Activated CD4-positive, alpha-beta T cell treated with anti-CD3 and anti-CD28 coated beads for 24 hours (primary cell): ENCODE measurements at places on chromosomes 1 and 21.

DNA sequence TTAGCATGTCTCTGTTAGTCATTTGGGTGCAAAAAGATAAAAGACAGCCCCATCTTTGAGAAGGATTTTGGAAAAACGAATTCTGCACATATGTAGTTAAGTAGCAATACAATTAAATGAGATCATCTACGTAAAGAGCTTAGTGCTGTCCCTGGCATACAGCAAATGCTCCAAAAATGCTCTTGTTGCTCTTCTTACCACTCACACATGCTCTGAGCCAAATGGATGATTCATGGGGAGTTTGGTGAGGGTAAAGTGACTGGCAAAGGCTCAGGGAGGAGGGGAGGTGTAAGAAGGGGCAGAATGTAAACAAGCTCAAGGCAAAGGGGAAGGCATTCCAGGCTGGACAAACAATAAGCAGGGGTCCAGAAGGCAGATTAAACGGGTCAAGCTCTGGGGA, 191.9 kb downstream of the AK5 start:
- no peak for DNase-seq

DNA sequence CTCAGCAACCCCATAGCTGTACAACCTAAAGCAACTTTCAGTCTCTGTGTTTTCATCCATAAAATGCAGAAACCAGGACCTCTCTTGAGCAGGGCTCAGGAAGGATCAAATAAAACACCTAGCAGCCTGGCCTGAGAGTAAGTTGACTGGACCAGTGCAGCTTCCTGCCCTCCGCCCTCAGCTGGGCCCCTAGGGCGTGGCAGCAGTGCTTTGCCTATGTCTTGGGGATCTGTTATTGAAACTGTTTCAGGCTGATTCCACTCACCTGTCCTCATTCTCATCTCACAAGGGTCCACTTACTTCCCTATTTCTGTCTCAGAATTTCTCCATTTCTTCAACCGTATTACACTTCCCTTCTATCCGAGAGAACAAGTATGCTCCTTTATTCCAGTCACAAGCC, 17.3 kb downstream of the LRRC42 start:
- no peak for DNase-seq

GRCh38 chr1:246708166-246708565, 16.0 kb upstream of the SCCPDH start:
- no peak for DNase-seq

- DNase-seq = no peak
Observed at GRCh38 chr1:9807541-9807940, 16.2 kb downstream of the CLSTN1 start.

DNA sequence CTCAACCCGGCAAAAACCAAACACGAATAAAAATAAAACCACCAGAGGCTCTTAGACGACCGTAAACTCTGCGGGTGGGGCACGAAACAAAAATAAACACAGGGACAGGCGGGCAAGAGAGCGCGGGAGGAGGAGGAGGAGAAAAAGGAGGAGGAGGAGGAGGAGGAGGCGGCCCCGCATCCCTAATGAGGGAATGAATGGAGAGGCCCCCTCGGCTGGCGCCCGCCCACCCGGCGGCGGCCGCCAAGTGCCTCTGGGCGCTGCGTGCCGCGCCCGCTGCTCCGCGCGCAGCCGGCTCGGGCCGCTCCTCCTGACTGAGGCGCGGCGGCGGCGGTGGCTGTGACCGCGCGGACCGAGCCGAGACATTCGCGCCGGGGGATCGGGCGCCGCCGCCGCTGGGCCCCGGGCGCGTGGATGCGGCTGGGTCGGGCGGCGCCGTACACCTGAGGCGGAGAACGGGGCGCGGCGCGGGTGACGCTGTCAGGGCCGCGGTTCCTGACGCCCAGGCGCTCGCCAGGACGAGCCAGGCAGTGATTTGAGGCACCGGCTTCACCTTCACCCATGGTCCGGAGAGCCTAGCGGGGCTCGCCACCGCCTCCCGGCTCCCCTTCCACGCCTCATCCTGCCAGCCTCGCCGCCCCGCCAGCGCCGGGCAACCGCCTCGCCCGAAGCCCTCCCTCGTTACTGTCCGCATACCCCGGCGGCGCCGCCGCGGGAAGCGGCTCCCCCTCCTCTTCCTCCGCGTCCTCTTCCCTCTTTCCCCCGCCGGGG, at the start of gene MARK1:
Gene MARK1, plus strand, starts transcription at position 229 of the 771 bp plus-strand sequence. CDS start 687 bp downstream, outside the sequence.
- DNase-seq = no peak

DNA sequence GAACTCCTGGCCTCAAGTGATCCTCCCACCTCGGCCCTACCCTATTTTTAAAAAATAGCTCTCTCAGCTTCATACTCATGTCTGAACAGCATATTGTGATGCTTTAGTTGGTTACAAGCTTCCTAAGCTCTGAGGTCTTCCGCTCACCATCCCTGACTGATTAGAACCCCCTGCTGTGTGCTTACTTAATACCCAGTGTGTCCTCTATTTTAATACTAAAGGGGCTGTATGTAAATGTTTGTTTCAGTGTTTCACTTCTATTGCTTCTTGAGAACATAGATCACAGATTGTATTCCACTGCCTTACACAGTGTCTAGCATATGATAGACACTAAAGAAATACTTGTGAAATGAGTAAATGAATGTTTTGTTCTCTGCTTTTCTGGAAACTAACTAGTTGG, 29.8 kb downstream of the ZYG11B start:
- no peak for DNase-seq

- DNase-seq = no peak
Observed at GRCh38 chr1:174028495-174028894, 6.3 kb upstream of the RC3H1 start.

DNA sequence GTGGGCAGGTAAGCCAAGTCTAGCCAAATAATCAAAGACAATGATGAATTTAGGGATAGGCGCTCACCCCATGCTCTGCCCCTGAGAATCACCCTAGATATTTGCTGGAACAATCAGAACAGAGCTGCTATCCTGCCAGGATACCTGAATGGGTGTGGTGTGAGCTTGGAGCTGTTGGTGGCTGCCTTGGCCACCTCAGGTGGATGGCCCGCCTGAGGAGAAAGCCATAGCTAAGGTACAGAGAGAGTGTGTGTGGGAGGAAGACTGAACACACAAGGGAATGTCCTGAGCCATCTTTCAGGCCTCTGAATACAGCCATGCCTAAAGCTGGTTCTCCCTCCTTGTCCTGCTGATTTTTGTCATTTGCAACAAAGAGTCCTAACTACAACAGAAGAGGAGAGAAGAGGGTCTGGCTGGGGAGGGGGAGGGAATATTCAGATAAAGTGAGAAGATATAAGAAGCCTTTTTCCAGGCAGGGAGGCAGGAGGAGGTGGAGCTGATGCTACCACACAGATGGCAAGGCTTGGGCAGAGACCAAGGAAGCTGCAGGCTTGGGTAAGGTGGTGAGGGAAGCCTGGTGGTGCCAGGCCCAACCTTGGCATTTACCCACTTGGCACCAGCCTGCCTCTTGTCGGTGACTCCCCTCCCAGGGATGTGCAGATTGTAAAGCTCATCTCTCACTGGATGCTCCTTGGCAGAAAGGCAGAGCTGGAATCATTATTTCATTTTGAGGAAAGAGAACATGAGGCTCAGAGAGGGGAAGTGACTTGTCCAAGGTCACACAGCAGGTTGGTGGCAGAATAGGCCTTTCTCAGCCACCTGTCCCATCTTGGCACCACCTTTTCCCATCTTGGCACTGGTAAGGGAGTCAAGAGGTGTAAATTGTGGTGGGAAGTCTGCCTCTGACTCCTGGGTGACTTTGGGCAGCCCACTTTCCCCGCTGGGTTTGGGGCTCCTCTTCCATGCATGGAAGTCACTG, 49.7 kb downstream of the NKAIN1 start:
- DNase-seq = no peak

DNA sequence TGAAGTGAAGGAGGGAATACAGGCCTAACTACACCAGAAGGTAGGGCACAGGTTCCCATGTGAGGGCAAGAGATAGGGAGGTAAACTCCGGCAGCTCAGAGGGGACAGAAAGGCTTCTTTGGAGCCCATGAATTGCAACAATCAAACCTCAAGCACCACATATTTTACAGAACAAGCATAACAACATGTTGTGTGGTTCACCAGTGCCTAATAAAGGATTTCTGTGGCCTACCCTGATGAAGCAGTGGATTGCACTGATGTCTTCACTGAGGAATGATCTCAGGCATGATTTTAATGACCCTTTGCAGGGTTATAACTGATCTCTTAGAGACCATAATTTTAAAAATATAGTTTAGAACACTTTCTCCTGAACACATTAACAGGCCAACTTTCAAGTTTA, 77.4 kb downstream of the RUNX1 start:
- no peak for DNase-seq

GRCh38 chr1:38179483-38179882, 132.9 kb upstream of the POU3F1 start:
- no peak for DNase-seq

- no peak for DNase-seq
Observed at GRCh38 chr1:77399250-77400086, 117.6 kb downstream of the AK5 start.

DNA sequence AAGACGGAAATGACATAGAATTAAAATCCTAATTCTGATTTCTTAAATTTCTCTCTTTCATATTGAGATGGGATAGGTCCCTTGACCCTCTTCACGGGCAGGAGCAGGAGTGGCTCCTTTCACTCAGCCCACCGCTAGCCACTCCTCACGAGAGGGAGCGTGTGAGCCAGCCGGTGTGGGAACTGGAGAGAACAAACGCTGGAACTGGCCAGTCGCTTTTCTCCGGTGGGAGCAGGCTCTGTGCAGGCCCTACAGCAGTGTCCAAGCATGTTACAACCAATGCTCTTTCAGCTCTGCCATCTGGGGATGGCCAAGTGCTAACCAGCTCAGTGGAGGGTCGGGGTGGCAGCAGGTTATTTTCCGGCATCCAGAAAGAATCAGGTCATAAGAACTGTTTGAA, 815.5 kb upstream of the ADGRL4 start:
- DNase-seq = no peak

DNA sequence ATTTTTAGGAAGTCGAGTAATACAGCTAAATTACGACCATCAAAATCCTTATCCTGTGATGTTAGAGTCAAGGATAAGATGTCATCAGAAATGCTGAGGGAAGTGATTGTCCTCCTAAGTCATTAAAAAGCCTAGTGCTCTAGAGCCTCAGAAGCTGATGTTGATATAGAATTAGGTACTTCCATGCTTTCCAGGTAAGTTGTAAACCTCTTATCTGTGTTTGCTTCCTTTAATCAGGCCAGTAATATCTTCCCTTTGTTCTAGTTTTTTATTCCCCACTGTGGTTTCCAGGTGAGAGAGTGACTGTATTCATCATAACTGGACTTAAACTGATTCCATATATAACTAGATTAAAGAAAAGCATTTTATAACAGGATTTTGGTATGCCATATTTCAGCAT, 44.4 kb downstream of the SMG7 start:
- no peak for DNase-seq

DNA sequence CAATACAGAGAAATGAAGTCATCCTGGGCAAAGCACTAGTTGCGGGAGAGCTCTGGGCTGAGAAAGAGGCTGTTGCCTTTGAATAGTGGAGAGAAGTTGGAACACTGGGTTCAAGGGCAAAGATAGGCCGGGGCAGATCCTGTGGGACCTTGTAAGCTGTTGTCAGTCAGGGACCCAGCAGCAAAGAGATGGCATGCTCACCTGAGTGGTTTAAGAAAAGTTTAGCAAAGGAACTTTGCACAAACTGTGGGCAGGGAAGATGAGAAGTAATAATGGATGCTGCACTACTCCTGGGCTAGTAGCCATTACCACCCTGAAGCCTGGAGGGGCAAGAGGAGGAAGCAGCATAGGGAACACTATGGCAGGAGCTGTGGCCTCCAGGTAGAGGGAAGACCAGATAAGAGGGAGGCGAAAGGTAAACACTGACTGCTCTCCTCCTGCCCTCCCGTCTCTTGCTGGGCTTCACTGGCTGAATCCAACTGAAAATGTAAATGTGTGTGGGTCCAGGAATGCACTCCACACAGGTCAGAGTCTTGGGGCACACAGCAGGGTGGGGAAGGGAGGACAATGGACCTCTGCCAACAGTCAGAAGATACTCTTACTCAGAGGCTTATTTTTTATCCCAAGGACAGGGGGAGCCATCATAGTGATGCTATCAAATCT, 129.2 kb downstream of the PLPP3 start:
- DNase-seq = no peak

- DNase-seq = no peak
Observed at GRCh38 chr1:39501666-39502065, 10.2 kb downstream of the BMP8A start.

DNA sequence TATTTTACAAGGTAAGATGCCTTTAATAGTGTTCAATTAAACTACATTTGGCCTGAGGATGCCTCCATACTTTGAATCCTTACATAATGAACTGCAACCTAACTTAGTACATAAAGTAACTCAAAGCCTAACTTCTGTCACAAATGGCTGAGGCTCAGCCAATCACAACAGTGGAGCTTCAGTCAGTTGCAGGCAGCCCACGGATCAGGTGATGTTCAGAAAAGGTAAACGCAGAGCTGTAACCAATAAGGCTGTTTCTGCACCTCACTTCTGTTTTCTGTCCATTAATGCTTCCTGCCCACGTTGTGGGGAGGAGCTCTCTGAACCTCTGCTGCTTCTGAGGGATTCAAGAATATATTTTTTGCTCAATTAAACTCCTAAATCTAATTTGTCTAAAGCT, 94.8 kb upstream of the KIAA0040 start:
- DNase-seq = no peak

- no peak for DNase-seq
Observed at GRCh38 chr1:236472850-236473788, 50.7 kb upstream of the LGALS8 start.

- no peak for DNase-seq
Observed at GRCh38 chr1:185532856-185533255, 201.3 kb upstream of the HMCN1 start.

GRCh38 chr1:161215076-161215475, at the start of gene FCER1G:
Gene FCER1G (plus strand): TSS chr1:161215295. CDS start chr1:161215322, 27 bp downstream.
- no peak for DNase-seq

DNA sequence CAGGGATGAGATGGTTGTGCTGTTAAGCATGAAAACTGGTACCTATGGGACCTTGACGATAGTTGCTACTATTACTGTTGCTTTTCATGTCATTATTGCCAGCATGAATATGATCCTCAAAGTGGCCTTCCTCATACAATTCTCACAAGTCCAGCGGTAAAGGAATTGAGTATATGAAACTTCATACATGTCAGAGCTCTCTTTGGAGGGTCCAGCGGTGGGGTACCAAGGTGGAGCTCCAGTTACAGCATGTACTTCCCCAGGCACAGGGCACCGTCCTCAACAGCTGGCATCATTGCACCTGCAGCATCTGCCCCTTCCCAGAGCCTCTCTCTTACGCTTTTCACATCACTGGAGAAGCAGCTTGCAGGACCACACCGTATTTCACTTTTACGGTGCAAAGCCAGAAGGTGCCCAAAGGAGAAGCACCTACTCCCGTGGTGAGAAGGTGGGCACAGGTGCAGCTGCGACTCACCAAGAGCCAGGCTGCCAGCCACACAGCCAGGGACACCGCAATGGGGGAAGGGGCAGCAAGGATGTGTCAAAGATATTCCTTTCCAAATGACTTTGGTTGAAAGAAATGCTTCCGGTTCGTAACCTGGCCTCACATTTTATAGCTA, 166.4 kb upstream of the IRF2BP2 start:
- DNase-seq = no peak

GRCh38 chr1:177983077-177983476, 13.2 kb upstream of the SEC16B start:
- DNase-seq = no peak
